Putamen (tissue), 1 donor: ENCODE measurements at places on chromosomes 16 and 17.

DNA sequence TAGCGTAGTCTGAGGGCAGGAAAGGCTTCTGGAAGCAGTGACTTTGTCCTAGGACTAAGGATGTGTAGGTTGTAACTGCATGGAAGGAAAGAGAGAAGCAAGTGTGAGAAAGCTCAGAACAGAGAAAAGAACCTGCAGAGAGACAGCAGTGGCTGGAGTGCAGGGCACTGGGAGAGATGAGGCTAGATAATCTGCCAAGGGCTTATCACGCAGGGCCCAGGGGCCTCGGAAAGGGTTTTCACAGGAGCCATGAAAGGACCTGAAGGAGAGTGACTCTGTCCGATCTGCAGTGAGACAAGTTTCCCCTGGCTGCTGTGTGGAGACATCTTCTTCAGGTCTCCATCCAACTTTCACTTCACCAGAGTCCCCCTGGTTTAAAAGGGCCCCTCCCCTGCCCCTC lies 7.1 kb upstream of the SRCAP start:
- no peak for DNase-seq

- no peak for DNase-seq
These were observed 83.8 kb downstream of the KATNIP start for GRCh38 chr16:27633721-27634120.

DNA sequence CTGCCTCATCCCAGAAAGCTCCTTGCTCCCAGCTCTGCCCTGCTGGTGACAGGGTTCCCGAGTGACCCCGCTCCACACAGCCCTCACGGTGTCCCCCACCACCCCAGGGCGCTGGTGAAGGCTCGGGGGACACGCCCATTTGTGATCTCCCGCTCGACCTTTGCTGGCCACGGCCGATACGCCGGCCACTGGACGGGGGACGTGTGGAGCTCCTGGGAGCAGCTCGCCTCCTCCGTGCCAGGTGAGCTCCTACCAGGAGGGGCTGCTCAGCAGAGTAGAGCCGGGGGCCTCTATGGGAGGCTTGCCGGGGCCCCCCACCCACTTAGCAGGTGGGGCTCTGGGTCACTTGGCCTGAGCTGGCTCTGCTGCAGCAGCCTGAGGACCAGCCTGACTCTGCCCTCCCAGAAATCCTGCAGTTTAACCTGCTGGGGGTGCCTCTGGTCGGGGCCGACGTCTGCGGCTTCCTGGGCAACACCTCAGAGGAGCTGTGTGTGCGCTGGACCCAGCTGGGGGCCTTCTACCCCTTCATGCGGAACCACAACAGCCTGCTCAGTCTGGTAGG lies 11.2 kb downstream of the GAA start:
- DNase-seq = no peak

DNA sequence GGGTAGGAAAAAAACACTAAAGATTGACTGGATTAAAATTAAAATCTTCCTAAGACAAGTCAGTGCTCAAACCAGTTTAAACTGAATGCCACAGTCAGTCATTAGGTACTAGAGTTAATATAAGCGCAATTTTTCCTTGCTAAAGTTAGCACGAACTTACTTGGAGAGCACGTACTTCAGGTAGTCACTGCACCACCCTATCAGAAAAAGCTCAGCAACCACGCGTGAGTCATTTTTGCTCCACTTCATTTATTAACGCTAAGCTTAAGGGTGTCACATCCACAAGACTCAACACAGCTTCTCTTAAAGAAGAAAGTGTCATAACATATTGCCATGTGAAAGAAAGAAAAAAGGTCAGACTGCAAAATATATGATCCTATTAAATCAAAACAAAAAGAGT lies 53.1 kb downstream of the TEX2 start:
- peak; percentile 66 for DNase-seq

DNA sequence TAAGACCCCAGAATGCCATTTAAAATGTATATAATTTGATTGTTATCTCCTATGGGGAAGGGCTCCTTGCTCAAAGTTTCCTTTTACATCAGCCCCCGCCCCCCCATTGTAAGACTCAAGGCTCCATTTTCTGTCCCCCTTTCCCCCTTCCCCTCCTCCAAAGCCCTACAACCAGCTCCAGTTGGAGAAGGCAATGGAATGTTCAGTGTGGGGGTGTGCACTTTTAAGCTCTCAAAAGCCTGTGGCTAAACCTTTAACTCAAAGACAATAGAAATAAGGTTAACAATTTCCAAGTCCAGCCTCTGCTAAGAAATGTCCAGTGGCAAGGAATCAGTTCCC lies 114.7 kb downstream of the NOG start:
- no peak for DNase-seq

DNA sequence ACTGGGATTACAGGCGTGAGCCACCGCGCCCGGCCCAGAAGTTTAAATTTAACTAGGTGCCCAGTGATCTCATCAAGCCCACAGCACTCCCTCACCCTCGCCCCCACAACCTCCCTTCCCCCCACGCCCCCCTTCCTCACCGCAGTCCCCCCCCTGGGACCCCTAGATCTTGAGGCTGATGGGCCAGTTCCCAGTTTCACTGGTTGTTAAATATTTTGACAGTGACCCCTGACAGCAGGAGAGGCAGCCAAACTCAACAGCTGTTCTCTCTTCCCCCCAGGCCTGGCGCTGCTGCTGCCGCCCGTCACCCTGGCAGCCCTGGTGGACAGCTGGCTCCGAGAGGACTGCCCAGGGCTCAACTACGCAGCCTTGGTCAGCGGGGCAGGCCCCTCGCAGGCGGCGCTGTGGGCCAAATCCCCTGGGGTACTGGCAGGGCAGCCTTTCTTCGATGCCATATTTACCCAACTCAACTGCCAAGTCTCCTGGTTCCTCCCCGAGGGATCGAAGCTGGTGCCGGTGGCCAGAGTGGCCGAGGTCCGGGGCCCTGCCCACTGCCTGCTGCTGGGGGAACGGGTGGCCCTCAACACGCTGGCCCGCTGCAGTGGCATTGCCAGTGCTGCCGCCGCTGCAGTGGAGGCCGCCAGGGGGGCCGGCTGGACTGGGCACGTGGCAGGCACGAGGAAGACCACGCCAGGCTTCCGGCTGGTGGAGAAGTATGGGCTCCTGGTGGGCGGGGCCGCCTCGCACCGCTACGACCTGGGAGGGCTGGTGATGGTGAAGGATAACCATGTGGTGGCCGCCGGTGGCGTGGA lies 15.6 kb downstream of the QPRT start:
- no peak for DNase-seq

DNA sequence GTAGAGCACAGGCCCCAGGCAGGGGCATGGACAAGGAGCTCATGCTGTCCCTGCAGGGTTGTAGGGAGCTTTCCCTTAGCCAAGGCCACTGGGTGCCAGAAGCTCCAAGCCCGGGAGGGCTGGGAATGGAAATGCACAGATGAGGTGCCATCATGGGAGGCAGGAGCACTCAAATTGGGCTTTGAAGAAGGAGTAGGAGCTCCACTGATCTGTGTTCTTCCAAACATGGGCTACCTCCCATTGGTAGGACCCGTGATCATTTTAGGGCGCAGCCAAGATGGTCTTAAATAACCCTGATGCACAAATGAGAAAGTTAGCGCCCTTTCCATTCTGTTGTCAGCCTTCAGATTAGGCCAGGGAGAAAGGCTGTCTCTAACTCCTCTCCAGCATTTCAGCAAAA lies 201.5 kb downstream of the ZNF423 start:
- DNase-seq = no peak

DNA sequence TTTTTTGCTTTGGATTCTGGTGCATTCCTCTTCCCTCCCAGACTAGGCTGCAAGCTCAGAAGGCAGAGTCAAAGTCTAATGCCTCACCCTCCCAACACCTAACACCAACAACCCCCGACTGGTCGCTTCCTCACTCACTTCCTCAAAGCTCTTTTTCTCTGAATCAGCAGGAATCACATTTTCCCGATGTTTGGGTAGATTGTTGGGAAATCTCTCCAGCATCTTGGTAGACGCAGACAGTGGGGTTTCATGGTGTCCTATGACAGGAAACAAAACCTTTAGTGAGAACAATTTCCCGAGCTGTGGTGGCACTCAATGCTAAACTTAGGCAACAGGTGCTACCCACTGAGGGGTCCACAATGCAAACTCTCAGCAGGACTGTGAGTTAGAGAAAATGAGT lies 39.9 kb upstream of the ICAM2 start:
- DNase-seq = no peak

DNA sequence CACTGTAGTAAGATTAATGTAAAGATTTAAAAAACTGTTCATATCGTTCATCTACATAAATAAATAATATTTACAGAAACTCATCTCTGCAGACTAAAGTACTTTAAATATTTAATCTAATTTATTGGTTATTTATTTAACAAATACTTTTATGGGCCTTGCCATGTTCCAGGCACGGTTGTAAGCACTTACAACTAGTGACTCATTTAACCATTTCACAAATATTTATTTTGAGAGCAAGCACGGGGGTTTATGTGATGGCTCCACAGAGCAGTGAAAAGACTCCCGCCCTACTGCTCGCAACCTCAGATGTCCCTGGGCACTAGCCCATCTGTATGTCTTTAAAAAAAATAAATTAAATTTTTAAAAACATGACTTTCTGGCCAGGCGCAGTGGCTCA lies 575.9 kb downstream of the WWOX start:
- DNase-seq = no peak

DNA sequence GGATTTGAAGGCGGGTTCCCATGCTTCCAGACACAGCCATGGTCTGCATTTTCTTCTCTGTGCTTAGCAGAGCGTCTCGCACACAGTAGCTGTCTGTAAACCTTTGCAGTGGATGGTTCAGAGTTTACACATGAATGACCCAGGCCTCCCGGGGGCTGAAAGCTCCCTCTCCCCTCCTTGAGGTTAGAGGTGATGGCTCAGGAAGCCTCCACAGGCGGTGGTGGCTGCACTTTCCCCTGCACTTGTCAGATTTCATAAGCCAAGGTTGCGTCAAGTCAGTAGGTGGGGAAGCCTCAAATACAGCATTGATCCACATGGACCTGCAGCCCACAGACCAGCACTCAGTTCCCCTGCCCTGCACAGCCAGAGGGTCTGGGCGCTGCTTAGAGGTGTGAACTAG lies 211.9 kb downstream of the KATNIP start:
- no peak for DNase-seq

DNA sequence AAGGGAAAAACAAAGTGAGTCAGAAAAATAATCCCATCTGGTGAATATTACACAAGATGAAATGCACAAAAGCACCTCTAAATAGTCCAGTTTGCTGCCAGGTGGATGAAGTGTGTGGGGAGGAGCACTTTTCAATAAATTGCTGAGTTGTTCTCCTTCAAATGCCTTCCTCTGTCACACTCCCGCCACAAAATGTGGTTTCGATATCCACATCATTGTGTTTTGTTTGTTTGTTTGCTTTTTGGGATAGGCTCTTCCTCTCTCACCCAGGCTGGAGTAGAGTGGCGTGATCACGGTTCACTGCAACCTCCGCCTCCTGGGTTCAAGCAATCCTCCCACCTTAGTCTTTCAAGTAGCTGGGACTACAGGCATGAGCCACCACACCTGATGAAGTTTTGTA lies 24.6 kb upstream of the SHISA9 start:
- no peak for DNase-seq

- DNase-seq = no peak
These were observed 14.9 kb downstream of the NAA60 start for GRCh38 chr16:3458278-3458851.

- no peak for DNase-seq
These were observed 34.3 kb downstream of the CPSF4L start for GRCh38 chr17:73227379-73227778.

DNA sequence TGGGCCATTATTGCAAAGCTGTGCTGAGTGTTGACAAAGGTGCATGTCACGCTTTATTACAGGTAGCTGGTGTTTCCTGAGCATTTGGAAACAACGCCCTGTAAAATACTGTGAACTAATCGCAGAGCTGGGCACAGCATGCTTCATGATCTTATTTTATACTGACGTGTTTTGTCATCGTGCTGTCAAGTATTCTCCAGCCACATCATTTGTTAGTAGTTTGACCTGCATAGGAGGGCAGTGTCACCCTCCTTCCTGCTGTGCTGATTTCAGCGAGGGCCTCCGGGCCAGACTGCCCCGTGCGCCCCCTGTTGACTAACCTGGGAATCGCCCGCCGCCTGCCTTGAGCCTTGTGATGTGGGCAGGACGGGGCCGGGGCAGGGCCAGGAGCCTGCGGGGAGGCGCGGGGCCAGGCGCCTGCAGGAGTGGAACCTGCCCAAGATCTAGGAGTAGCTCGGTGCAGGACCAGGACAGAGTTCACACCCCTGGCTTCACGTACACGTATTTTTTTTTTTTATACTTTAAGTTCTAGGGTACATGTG lies 820.7 kb downstream of the KCNJ18 start:
- no peak for DNase-seq

- DNase-seq = no peak
These were observed 424 bp downstream of the C17orf100 start for GRCh38 chr17:6651919-6652452.

- no peak for DNase-seq
These were observed 21.6 kb downstream of the NDE1 start for GRCh38 chr16:15671530-15672117.

GRCh38 chr16:6558661-6559060 lies 774.0 kb upstream of the RBFOX1 start:
- DNase-seq = no peak

- no peak for DNase-seq
These were observed 71.9 kb upstream of the AMZ2 start for GRCh38 chr17:68175905-68176304.
